ENCODE measurements at places on chromosomes 3 and 15.

GRCh38 chr3:193842029-193842798, 249.2 kb downstream of the OPA1 start:
- no peak for DNase-seq

DNA sequence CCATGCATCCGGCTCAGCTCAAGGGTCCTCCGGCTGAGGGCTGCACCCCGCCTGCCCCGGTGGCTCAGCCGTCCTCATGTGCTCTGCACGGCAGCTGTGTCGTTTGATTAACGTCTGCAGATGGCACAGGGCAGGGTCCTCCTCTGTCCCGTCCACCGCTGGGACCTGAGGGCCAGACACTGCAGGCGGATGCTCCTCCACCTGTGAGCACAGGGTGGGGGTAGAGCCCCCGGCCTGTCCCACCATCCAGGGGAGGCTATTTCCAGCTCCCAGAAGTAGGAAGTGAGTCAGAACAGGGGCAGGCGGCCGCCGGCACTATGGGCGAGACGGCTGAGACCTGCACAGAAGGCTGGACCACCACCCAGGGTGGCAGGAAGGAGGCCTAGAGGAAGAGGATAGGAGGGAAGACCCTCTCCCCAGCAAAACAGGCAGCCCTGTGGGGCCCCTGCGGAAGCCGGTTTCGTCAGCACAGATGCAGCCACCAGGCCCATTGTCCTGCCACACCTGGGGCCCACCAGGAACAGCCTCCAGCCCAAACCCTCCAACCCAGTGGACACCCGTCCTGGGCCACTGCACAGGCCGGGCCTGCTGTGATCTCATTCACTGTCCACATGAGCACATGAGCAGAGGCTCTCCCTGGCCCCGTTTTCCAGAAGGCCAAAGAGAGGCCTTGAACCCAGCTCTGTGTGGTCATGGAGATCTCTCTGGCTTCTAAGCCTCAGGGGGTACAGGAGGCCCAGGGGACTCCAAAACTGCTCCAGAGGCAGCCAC, 12.6 kb upstream of the PLXND1 start:
- DNase-seq = no peak

- no peak for DNase-seq
Observed at GRCh38 chr3:86737517-86737916, 253.4 kb downstream of the VGLL3 start.

- DNase-seq = no peak
Observed at GRCh38 chr3:105959851-105960250, 91.0 kb upstream of the CBLB start.

GRCh38 chr15:76987896-76988860, 6.7 kb upstream of the PSTPIP1 start:
- no peak for DNase-seq

GRCh38 chr15:89780601-89781000, 4.5 kb downstream of the MESP2 start:
- DNase-seq = no peak

DNA sequence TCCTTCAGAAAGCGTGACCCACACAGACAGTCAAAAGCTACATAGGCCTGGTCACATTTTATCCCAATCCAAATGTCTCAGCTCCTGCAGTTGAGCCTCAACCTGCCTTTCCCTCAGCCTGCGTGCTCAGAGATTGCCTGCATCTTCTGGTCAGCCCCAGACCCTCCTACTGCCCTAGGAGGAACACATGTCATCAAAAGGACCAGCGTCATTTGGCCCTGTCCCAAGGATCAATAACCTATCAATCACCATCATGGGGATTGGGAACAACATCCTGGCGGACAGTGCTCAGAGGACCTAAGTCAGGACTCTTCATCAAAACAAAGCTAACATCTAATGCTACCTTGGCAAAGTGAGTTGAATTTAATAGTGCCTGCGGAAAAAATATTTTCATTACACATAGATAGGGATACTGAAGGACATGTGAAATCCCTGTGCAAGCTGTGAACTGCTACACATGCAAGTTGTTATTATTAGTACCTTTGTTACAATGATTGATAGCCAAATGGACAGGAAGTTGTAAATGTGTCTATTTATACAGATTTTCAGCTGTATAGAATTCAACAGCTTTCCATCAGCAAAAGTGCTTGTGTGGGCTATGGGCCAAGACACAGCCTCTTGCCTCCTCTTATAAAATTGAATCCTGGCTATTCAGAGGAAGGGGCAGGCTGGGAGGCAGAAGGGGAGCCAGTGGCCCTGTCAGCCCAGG, 47.7 kb downstream of the UMPS start:
- peak; percentile 34 for DNase-seq

DNA sequence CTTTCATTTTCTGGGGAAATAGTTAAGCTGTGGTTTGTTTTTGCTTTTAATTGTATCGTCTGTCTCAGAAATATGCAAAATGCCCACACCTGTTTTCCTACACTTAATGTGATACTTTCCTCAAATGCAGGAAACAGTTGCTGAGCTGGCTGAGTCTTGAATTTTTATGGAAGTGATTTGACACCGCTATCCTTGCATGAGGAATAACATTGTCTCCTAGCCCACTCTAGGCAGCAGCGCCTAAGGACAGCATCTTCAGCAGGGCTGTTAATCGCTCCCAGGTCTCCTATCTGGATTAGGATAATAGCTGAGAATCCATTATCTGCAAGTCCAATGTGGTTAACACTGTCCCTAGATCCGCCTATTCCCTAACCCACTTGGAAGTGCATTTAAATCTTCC, 132.6 kb upstream of the NR2E3 start:
- no peak for DNase-seq

DNA sequence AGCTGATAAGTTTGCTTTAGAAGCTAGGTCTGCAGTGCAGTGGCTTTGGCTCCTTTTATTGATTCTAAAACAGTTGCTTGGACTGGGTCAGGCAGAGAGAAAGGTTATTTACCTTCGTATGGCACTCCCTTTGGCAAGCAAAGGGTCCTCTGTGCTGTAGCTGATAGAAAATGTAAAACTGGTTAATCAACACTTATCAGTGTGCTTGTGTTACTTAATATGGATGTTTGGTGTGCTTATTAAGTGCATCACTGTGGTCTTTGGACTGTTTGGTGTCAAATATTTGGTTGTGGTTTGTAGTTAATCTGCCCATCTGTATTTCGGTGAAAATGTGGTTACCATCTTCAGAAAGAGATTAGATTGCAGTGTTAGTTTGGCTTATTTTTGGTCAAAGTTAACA, 16.0 kb downstream of the UBE2E2 start:
- DNase-seq = no peak

DNA sequence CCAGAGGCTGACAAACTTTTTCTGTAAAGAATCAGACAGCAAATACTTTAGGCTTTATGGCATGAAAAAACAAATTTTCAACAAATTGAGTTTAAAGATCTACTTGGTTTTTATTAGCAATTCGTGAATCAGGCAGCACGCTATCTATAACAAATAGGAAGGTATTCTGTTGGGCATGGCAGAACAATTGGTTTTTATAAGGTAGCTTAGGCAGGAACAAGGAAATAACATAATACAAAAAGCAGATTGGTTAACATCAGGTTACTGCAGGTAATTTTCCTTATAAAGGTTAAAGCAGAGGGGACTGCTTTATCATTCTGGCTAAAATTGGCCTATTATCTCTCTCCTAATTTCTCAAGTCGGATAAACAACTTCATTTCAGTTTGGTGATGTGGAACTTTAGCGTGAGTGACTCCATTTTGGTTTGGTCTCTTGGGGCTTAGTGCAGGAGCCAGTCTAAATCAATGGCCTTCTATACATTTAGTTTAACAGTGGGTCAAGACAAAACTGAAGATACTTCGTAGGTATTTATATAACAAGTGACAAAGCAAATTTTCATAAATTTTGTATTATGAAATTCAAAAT, 26.8 kb downstream of the ZBTB38 start:
- no peak for DNase-seq

DNA sequence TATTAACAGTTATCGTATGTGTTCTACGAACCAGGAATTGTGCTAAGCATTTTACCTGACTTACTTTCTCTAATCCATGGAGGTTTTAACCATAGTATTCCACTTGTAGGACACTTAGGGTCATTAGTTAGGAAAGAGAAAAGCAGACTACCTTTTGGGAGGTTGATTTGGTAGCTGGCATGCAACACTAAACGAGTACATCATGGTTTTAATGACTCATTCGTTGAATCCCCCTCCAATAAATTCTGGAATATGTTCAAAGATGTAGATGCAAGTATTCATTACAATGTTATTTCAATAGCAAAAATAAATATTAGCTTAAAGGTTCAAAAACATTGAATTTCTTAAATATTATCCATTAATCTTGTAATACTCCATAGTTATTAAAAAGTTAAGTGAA, 162.5 kb downstream of the FMN1 start:
- no peak for DNase-seq

- no peak for DNase-seq
Observed at GRCh38 chr15:101027273-101027901, 108.2 kb downstream of the LRRK1 start.

- DNase-seq = no peak
Observed at GRCh38 chr3:109918740-109919139, 581.4 kb upstream of the DPPA4 start.

DNA sequence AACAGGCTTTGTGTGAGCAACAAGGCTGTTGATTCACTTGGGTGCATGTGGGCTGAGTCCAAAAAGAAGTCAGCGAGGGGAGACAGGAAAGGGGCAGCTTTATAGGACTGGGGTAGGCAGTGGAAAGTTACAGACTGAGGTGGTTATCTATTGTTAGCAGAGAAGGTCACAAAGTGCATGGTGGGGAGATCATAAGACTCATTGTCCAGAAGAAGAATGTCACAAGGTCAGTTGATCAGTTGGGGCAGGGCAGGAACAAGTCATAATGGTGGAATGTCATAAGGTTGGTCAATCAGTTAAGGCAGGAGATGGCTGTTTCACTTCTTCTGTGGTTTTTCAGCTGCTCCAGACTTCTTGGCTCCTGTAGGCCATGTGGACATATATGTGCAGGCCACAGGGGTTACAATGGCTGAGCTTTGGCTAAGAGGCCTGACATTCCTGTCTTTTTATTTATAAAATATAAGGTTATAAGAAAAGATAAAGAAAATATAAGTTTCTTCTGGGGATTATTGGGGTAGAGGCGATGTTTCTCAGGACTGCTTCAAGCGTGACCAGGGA, 69.5 kb upstream of the SNTN start:
- DNase-seq = no peak

DNA sequence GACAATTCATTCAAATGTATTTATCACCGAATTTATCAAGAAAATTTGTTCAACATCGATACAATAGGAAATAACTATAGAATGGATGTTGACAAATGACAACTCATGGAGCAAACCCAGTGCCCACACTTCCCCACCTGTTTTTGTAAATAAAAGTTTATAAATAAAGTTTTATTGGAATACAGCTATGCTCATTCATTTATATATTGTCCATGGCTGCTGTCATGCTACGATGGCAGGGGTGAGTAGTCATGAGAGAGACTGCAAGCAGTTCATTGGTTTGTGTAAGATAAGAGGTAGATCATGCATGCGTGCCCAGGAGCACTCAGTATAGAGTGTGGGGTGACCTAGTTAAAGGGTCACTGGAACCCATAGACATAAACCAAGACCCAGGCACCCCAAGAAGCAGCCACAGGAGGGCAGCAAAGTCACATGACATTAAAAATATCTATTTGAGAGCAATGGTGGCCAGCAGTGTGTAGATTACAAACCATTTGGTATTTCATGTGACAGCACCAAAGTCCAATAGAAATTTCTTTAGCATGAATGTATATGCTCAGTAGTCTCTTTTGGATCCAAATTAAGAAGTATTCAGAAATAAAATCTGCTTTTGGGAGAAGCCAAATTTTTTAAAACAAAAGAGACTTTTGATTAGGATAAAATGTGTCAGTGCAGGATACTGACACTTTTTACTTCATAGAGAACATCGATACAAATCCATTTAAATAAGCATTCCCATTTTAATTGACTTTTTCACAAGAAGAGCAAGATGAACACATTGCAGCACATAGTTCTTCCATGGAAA, 794.8 kb downstream of the MCTP2 start:
- DNase-seq = no peak

DNA sequence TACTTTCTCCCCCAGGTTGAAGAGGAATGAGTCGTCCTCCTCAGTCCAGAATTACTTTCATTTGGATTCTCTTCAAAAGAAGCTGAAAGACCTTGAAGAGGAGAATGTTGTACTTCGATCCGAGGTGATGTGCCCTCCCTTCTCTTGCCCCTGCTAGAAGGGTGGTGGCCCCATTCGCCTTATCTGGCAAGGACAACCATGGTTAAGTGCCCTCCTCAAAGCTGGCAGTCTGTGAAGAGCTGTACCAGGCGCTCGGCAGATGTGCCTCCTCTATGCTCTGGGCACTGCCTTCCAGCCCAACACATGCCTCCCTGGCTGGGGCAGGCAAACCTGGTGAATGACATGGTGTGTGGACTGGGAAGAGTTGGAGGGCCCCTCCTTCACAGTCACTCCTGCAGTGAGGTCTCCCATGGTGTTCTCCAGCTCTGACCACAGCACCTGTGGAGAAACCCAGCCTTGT, 77.0 kb downstream of the CCK start:
- DNase-seq = no peak

- no peak for DNase-seq
Observed at GRCh38 chr3:124883766-124884473, 3.2 kb downstream of the ITGB5 start.

- no peak for DNase-seq
Observed at GRCh38 chr15:65355988-65356353, 21.8 kb downstream of the IGDCC3 start.

GRCh38 chr3:46484911-46485778, 12.6 kb upstream of the RTP3 start:
- DNase-seq = no peak

- peak; percentile 49 for DNase-seq
Observed at GRCh38 chr3:128497305-128498126, 4.5 kb upstream of the GATA2 start.

GRCh38 chr15:101178479-101178878, 73.4 kb downstream of the CHSY1 start:
- DNase-seq = no peak

DNA sequence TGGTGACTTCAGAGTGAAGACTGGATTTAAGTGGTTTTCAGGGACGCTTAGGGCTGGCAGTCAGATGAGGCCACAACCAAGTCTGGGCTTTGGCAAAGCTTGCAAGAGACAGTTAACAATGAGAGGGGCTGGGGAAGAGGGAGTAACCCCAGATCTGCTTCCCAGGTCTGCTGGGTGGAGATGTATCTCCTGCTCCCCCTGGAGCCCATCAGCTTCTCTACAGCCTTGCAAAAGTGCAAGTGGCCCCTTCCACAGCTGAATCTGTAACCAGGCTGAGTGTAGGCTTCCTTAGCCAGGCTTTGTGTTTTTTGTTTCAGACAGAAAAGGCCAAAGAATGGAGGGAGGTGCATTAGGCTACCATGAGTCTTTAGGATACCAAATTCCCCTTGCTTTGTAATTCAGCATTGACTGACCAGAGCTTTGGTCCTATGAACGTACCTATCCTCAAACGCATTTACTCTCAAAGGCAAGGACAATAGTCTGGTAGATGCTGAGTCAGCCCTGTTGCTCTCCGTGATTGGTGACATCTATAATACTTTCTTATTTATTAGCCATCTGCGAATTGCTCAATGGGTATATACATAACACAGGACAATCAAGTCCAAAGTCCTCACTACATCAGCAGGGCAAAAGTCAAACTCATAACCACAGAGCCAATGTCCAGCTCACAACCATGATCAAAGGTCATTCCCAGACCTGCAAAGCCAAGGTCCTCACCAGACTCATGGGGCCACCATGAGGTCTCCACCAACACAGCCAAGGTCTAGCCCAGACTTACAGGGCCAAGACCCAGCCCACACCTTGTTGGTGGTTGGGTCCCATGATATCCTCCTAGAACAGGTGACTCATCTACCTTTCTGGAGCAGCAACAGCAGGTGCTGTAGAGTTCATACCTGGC, 17.1 kb downstream of the CCDC13 start:
- no peak for DNase-seq
